ENCODE measurements at places on chromosomes 4 and X.

DNA sequence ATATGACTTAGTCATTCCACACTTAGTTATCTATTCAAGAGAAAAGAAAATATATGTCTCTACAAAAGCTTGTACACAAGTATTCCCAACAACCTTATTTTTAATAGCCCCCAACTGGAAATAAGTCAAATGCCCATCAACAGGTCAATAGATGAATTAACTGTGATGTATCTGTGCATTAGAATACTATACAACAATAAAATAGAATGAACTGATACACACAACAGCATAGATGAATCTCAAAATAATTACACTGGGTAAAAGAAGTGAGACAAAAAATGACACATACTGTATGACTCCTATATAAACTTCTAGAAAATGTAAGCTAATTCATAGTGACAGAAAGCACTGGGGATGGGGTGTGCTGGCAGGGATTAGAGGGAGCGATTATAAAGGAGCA lies 354.1 kb upstream of the DIPK2B start:
- no peak for DNase-seq

- no peak for DNase-seq
These were observed 117.9 kb downstream of the PDHA2 start for GRCh38 chr4:95957759-95958158.

- DNase-seq: no peak
These were observed 2.6 kb downstream of the PLP1 start for GRCh38 chrX:103779141-103779789.

GRCh38 chrX:136652822-136653723 lies 5.1 kb downstream of the CD40LG start:
- DNase-seq: peak; percentile 18

DNA sequence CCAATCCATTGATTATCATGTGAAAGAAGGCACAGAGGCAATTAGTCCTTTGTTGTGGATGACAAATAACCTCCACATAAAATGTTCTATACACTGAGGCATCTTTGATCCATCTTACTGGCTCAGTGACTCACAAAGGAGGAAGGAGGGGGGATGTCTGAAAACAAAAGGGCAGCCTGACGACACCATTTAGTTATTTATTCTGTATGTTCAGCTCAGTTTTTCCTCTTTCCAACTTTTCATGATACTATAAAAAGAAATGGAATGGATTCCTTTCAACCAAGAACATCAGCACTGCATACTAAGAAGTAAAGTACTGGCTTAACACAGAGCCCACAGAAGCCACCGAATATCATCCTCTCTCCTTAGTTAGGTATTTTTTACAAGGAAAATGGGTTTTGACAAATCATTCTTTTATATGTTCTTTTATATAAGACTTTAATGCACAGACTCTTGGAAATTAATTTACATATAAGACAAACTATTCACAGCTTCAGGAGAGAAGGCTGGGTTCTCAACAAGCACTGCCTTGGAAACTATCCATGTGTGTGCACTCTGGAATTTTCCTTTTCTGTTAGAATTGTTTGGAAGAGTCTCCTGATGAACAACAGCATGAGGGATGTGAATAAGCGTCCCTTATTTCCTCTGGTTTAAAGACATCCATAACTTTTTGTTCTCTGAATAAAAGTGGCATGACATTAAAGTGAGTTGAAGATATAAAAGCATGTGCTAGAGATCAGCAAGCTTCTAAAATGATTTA lies 135.6 kb downstream of the TSPAN5 start:
- DNase-seq: peak; percentile 60

- DNase-seq: no peak
These were observed 623.1 kb downstream of the TECRL start for GRCh38 chr4:63786171-63786570.

- DNase-seq: no peak
These were observed 284.8 kb downstream of the TEX13C start for GRCh38 chrX:125604448-125604847.

- DNase-seq: no peak
These were observed 277.1 kb downstream of the KLHL13 start for GRCh38 chrX:117839544-117839943.

Data from RPMI7951 (cell line).